SW480 (cell line): ENCODE measurements at places on chromosomes 16 and 17.
A peak's percentile ranks its signal among the peaks of the same experiment; 100 is the strongest.

DNA sequence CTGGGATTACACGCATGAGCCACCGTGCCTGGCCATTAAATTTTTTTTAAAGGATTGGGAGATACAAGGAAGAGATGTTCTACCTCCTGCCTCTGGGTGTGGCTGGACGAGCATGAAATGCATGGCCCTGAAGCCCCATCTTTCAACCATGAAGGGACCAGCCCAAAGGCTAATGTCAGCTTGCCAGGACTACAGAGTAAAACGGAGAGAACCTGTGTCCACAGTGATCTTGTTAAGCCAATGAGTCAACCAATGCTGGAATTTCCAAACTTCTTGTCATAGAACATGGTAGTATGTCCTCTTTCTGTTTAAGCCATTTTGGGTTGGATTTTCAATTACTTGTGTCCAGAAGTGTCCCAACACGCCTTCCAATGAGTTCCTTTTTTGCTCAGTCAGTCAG, 71.3 kb downstream of the RTN4RL1 start:
- no peak for DNase-seq

GRCh38 chr17:37576281-37576680, 32.9 kb downstream of the SYNRG start:
- DNase-seq, result no peak

DNA sequence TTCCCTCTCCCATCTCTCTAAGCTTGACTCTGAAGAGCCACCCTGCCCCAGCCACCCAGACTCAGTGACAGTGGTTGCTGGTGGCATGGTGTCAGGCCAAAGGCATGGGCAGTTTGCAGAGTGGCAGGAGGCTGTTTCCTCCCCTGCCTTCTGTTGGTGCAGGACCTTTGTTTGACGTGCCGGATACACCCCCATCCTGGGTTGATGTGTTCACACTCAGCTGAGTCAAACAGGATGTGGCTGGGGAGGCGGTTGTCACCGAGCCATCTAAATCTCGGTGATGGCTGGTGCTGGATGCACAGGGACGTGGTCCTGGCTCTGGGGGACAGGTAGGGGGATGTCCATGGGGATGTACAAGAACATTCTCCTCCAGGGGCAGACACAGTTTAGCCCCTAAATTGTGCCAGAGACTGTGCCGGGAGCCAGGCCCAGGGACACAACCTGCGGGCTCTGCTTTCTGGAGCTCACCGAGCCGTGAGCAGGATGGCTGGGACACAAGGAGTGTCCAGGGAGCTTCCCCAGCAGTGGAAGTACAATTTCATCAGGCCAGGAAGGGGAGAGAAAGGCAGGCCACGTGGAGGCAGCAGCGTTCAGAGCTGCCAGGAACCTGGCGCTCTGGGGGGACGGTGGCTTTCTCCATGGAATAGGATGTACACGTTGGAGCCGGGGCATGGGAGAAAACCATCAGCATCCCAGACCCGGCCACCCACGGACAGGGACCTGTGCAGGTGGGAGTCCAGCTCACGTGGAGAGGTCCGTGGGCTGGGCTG, 264.2 kb downstream of the SEC14L1 start:
- peak; percentile 83 for DNase-seq

DNA sequence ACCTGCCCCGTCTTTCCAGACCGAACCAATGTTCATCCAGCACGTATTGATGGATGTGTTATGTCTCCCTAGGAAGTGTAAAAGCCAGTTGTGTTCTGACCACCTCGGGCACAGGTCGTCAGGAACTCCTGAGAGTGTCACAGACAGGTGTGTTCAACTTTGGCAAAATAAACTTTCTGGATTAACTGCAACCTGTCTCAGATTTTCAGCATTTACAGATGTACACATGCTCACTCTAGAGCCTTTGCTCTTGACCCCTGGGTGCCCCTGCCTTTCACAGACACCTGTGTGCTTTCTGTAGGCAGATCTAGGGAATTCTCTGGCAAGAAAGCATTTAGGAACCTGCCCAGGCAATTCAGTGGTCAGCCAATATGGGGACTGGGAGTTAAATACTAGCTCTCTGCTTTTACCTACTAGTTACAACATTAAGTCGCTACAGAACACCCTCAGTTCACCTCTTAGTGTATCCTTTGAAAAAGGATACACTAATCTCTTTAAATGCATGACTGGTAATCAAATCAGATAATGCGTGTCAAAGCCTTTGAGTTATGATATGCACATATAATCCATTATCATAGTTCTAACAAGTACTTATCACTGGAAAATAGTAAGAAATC, 188.9 kb downstream of the CPPED1 start:
- peak; percentile 14 for DNase-seq

DNA sequence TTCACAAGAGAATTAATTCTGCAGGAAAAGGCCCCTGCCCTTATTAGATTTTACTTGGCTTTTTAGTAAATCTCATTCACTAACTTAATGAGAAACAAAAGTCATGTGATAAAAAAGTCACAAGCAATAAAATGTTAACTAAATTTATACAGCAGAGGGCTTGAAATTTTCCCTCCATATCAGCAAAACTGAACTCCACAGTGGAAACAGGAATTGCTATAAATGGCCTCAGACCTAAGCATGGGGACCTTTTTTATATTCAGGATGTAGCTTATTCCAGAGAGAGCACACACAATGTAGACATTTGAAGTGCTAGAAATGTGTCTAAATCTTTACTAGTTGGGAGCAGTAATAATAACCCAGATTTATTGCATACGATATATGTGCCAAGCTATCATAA, 291.5 kb downstream of the C16orf95 start:
- no peak for DNase-seq

- peak; percentile 62 for DNase-seq
Measured at GRCh38 chr16:69417520-69418199, 6.8 kb upstream of the CYB5B start.

DNA sequence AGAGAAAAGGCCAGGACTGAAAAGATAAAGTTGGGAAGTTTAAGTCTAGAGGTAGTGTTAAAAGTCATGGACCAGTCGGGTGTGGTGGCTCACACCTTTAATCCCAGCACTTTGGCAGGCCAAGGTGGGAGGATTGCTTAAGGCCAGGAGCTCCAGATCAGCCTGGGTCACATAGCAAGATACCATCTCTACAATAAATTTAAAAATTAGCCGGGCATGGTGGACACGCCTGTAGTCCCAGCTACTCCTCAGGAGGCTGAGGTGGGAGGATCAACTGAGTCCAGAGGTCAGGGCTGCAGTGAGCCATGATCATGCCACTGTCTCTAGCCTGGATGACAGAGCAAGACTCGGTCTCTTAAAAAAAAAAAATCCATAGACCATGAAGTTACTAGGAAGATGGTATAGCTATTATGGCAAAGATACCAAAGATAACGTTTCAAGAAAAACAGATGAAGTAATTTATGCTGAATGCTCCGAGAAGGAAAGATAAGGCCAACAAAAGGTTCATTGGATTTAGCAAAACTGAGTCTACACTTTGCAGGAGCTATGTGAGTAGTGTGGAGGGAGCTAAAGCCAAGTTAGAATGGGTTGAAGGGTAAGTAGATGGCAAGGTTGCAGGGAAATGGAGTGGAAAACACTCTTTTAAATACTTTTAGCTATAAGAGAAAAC, 11.7 kb downstream of the TRIM37 start:
- DNase-seq, result no peak

DNA sequence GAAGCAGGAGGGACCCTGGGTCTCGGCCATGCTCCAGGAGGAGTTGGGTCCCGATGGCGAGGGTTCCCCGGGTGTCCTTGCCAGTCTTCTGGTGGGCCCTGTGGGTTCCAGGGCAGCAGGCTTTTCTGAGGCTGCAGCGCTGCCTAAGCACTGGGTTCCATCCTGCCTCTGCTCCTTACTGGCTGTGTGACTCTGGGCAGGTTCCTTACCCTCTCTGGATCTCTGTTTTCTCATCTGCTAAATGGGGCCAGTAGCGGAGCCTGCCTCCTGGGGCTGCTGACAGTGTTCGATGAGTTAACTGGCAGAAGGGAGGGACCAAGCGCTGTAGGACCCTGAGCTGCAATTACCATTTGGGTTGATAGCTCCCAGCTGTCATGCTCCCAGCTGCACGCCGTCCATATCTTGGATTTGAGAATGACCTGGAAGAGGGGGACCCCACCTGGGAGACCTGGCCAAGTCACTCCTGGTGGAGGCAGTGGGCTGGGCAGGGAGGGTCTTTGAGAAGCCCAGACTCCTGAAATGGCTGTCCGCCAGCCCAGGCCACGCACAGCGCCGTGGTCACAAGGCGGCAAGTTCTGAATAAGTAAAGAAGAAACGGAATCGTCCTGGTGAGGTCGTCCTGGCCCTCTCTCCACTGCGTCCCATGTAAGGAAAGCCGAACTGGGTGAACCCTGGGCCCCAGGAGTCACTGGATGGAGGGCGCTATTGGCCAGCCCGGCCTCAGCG, 47.2 kb upstream of the GSE1 start:
- DNase-seq, result no peak

- no peak for DNase-seq
Measured at GRCh38 chr16:70753694-70754325, 47.1 kb downstream of the VAC14 start.

DNA sequence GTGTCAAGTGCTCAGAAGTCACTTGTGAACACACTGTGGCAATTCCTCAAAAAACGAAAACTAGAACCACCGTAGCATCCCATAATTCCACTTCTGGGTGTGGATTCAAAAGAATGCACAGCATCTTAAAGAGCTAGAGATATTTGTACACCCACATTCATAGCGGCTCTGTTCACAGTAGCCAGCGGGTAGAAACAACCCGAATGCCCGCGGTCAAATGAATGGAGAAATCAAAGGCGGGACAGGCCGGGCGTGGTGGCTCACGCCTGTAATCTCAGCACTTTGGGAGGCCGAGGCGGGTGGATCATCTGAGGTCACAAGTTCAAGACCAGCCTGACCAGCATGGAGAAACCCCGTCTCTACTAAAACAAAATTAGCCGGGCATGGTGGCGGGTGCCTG, 337.5 kb downstream of the SEC14L1 start:
- DNase-seq, result no peak

DNA sequence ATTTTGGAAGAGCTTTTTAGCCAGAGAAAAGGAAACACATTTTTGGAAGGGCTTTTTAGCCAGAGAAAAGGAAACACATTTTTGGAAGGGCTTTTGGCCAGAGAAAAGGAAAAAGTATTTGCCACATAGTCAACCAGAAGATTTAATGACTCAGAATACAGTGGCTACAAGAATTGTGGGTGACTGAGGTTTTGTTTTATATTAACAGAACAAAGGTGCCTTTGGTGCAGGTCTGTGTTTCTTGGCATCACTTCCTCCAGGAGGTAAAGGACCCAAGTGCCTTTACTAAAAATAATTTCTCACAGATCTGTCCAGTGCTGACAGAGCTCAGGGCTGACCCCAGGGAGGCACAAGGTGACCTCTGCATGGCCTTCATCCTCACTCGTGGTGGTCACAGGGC, 363.1 kb downstream of the CA10 start:
- DNase-seq, result no peak

- peak; percentile 78 for DNase-seq
Measured at GRCh38 chr17:35540589-35541404, 3.3 kb upstream of the SLFN12L start.

DNA sequence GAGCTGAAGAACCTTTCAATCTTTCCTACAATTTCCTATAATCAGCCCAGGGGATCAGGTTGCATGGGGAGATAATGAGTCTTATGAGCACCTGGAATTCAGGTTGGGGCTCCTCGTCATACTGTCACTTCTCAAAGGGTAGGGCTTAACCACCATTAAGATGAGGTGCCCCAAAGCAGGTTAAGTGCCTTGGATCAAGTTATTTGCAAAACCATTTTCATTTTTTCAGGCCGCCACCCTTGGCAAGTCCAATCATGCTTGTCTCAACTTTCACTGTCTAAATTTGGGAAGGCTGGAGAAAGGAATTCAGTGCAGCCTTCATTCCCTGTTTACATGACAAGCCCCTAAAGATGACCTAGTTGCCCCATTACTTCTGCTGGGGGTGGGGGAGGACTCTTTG, 44.9 kb upstream of the TANGO6 start:
- DNase-seq, result no peak

GRCh38 chr17:50856431-50856830, 9.7 kb downstream of the TOB1 start:
- DNase-seq, result no peak

DNA sequence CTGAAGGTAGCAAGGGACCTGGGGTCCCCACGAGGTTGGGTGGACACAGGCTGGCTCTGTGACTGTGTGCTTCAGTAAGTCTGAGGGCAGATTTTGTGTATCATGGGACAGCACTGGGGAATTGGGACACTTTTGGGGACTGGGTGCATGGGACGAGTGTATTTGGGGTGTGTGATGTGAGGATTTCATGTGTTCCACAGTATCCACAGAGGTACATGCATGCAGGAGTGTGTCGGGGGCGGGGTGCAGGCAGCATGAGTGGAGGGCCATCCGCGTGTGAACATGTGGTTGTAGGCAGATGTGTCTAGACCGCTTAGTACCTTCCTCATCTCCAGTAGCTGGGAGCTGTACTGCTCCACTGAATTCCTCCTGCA, 1.1 kb upstream of the DLX3 start:
- DNase-seq, result no peak

- DNase-seq, result no peak
Measured at GRCh38 chr16:25141648-25142047, 30.1 kb downstream of the LCMT1 start.

DNA sequence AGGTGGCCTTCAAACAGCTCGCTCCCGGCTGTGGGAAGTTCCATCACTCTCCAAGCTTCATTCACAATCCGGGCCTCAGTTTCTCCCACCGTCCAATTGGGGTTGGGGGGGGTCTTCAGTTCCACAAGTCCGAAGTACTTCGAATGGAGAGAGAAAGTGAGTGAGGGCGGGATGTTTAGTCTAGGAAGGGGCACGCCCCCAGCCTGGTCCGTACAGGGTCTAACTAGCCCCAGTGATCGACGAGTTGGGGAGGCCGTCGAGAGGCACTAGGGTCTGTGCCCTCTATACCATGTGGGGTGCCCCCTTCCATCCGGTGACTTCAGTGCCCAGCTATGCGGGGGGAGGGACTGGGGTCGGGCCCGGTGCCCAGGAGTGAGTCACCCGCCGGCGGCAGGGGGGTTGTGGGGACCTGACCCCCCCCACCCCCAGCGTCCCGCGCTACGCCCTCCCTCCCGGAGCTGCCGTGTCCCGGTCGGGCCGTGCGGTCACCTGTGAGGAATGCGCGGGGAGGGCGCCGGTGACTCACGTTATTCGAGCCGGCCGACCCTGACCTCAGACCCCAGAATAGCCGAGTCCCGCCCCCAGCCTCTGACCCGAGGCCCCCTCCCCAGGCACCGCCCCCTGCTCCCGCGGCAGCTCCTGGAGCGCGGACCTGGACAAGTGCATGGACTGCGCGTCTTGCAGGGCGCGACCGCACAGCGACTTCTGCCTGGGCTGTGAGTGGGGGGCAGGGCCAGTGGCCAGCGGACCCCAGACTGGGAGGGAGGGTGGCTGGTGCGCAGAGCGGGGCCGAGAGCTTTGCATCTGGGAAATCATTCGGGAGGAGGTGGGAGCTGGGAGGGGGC, 658 bp downstream of the TNFRSF12A start:
- peak; percentile 93 for DNase-seq
